ENCODE measurements at places on chromosomes 5 and 9.
A peak's percentile ranks its signal among the peaks of the same experiment; 100 is the strongest.

GRCh38 chr5:15796557-15796956 lies 296.6 kb downstream of the FBXL7 start:
- no peak for DNase-seq

DNA sequence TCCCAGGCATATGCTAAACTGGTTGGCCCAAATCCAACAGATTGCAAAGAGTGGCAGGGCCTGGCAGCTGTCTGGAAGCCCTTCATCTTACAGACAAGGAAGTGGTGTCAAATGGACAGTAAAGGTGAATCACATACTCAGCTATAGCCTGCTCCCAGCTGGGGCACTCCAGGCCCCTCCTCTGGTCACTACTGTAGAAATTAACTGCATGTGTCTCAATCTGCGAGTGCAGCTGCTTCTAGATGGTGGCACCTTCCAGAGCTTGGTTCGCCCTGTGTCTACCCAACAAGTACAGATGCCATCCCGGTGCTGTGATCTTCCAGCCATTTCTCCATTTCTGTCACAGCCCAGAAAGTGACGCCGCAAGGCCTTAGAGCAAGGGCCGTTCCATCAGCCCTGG lies 50.2 kb downstream of the OTULIN start:
- no peak for DNase-seq

GRCh38 chr5:173670130-173670651 lies 53.7 kb upstream of the BOD1 start:
- DNase-seq = no peak

DNA sequence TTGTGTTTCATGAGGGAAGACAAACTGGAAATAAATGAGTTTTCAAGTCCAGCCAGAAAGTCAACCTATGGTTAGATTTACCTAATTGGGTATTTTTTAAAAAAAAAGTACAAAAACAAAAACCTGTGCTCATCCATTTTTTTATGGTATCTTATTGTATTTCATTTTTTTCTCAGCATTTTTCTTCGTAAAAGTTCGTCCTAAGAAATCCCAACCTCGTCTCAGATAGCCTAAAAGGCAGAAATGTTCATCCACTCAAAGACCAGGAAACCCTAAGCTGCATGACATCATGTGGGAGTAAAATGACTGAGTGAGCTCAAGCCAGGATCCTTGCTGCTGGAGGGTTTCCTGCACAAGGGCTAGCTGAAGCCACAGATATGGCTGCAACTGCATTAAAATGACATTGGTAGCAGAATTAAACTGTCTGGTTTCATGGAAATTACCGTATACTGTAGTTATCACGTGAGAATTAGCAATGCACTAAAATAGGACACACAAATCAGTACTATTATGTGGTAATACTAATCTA lies 70.4 kb downstream of the NFIB start:
- DNase-seq = no peak

DNA sequence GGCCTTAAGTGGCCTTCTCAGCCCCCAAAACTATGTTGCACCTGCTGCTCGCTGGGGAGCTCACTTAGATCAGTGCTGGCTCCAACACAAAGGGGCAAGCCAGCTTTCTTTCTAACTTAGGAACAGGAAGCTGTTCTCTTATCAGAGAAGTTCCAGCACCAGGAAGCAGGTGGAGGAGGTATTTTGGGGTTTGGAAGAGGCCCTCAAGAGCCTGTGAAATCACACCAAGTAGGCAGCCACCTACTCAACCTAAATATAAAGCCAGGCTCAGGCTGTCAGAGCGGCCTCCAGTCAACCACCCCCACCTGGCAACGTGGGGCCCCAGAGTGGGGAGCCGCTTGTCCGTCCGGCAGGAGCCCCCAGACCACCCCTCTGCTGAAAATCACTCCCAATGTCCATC lies 152.8 kb downstream of the OLFM1 start:
- no peak for DNase-seq

GRCh38 chr9:17757816-17758215 lies 178.9 kb downstream of the SH3GL2 start:
- DNase-seq = no peak

GRCh38 chr5:132298298-132299212 lies 4.4 kb downstream of the SLC22A4 start:
- DNase-seq = no peak

- peak; percentile 5 for DNase-seq
Observed at GRCh38 chr9:8733131-8733954, 933.8 kb upstream of the DMAC1 start.

DNA sequence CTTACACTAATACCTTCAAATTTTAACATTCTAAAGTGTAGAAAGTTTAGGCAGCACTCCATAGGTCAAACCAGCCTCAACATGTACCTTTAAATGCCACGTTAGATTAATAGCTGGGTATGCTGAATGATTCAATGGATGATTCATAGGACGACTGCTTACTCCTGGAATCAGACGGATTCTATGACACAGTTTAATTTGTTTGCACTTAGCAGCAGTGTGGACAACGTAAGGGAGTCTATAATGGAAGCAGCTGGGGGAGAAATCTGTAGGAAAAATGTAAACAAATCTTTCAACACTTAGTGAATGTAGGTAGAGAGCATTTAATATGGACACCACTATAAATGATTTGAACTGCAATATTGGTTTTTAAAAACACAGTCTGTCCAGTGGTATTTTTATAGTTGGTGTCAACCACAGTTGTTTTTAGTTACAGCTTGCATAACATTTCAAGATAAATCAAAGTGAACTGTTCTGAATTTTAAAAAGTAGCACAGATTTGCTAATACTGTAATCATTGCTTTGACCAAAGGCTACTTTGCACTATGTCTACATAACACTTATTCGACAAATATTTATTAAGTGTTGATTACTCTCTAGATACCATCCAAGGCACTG lies 701.5 kb upstream of the MEF2C start:
- DNase-seq = peak; percentile 32

- no peak for DNase-seq
Observed at GRCh38 chr9:136222906-136223285, 18.0 kb upstream of the LHX3 start.

GRCh38 chr5:29114331-29114768 lies 2076.0 kb upstream of the CDH9 start:
- no peak for DNase-seq

DNA sequence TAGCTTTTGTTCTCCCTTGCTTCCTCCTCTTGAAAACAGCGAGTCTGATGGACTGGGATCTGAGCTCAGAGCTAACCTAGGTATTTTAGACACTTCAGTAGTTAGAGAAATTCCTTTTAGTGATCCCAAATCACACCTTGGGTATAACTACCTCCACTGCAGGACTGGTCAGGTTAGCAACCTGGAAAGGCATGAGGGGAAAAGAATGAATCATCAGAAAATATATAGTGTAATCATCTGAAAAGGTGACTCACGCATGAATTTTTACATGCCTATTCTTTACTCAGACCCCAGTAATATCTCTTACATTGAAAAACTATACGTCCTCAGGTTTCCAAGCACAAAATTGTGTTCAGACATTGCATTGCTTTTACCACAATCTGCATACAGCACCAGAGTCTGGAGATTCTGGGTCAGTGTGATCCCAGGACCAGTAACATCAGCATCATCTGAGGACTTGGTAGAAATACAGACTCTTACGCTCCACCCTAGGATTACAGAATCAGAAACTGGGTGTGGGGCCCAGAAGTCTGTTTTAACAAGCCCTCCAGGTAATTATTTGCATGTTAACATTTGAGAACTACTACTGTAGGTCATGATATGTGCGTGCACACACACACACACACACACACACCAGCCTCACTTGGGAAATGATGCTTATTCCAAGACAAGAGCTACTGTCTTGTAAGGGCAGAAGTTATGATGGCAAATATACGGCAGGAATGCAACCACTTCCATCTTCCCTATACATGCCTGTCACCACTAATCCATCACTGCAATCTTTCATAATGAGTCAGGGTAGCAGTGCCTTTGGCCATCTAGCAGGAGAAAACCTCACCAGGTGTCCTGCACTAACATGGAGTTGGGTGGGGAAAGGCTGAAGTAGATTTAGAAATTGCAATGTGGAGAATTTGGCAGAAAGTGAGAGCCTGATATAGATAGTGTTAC lies 271.6 kb upstream of the MAP3K1 start:
- DNase-seq = peak; percentile 65

DNA sequence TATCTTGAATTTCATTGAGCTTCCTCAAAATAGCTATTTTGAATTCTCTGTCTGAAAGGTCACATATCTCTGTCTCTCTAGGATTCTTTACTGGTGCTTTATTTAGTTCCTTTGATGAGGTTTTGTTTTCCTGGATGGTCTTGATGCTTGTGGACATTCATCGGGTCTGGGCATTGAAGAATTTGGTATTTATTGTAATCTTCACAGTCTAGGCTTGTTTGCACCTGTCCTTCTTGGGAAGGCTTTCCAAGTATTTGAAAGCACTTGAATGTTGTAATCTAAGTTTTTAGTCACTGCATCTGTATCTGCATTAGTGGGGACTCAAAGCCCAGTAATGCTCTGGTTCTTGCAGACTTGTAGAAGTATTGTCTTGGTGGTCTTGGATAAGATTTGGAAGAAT lies 47.8 kb downstream of the SMIM15 start:
- no peak for DNase-seq

DNA sequence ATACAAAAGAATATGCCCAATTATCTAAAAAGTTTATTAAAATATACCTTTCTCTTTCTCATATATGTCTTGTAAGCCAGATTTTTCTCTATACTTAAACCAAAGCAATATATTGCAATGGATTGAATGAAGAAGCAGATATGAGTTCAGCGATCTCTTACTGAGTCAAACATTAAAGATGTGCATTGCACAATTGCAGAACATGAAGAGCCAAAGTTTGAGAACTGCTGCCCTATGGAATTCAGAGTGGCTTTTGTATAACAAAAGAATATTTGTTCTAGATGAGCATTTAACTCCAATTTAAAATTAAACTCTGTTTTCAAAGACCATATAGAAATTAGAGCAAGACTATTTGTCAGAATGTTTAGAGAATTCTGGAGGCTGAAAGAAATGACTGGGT lies 519.0 kb upstream of the DAB2 start:
- no peak for DNase-seq

- no peak for DNase-seq
Observed at GRCh38 chr9:93599571-93600403, 23.4 kb downstream of the PHF2 start.

DNA sequence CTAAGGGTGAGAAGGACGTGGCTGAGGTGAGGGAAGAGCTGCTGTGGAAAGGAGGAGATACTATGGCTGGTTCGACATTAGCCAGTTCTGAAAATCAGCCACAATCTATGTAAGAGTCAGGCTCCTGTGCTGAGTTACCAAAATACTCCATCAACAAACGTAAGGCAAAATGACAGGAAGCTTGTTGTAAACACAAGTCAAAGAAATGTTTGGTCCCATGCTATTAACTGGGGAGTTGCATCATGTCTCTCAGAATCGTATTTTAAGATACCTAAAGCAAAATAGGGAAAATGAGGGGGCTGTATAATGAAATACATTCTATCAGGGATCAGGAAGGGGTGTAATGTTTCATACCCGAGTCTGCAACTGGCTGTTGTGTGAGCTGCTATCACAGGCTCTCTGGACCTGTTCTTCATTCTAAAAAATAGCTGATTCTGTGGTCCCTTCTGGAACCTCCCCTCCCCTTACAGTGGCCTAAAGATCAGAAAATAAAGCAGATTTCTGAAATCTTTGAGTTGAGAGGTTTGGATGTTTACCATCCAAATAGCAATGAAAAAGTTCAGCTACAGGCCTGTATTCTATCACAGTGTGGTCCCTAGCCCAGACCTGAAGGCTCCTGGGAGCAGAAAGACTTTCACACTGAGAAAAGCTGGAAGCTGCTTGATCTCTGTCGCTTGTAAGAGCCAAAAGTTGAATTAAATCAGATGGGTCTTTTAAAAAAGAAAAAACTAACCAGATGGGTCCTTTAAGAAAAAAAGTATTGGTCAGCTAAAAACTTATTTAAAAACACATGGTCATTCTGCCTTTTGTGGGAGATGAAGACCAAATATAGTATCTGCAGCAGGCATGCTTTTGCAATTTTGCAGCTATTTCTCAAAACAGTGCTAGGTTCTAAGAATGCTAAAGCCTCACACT lies 97.8 kb upstream of the SMC5 start:
- no peak for DNase-seq

DNA sequence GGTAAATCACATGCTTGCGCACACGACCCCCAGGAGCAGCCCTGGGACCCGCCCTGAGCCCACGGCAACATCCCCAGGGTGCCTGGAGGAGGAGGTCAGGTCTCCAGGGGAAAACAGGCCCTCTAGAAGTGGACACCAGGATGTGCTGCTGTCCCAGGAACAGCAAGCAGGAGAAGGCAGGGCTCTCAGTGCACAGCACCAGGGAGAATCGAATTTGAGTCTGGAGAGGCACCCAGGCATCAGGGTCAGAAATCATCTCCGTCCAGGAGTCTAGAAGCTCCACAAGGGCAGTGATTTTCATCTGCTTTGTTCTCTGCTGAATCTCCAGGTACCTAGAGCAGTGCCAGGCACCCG lies 93.6 kb downstream of the PAX5 start:
- DNase-seq = no peak

GRCh38 chr5:95393279-95393678 lies 2.1 kb downstream of the FAM81B start:
- DNase-seq = no peak

DNA sequence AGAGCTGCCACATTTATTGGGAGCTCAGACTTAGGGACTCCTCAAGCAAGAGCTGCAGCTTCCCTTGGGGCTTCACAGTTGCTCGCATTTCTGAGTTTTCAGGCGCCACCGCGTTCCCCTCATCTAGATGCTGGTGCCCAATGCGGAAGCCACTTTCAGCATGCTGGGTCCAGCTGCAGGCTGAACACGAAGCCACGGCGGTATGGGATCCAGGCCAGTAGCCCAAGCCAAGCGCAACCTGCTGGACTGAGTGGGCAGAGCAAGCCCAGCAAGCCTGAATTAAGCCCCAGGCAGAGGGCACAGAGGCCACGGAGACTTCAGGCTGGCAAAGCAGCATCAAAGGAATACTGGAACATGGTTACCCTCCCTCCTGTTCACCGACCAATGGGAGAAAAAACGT lies 391.5 kb downstream of the HTR1A start:
- no peak for DNase-seq

GRCh38 chr5:157460921-157461792 lies 1.1 kb downstream of the NIPAL4 start:
- no peak for DNase-seq

GRCh38 chr9:127492616-127493015 lies 41.3 kb downstream of the LRSAM1 start:
- DNase-seq = no peak

- DNase-seq = no peak
Observed at GRCh38 chr5:136396886-136397285, 31.5 kb upstream of the TRPC7 start.

- DNase-seq = no peak
Observed at GRCh38 chr9:116312221-116312620, 158.6 kb downstream of the PAPPA start.

- DNase-seq = no peak
Observed at GRCh38 chr9:18721995-18722310, 248.0 kb downstream of the ADAMTSL1 start.

GRCh38 chr5:170154297-170154696 lies 48.6 kb downstream of the FOXI1 start:
- no peak for DNase-seq

DNA sequence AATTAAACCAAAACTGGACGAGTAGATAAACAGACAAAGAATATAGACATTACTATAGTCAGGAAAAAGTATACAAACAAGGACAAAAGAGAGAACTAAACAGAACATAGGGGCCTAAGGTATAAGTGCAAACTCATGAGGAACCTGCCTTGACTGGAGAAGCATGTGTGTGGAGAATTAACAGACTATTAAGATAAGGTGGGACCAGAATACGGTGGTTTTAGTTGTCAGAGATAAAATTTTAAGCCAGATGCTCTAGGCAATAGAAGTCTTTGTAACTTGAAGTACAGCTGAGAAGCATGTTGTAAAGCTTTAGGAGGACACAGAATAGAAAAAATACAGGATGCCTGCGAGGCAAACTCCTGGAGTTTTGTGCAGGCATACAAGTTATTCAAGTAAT lies 707.1 kb downstream of the PTPRD start:
- no peak for DNase-seq
